ENCODE measurements at places on chromosomes 1 and 21.
A peak's percentile ranks its signal among the peaks of the same experiment; 100 is the strongest.

DNA sequence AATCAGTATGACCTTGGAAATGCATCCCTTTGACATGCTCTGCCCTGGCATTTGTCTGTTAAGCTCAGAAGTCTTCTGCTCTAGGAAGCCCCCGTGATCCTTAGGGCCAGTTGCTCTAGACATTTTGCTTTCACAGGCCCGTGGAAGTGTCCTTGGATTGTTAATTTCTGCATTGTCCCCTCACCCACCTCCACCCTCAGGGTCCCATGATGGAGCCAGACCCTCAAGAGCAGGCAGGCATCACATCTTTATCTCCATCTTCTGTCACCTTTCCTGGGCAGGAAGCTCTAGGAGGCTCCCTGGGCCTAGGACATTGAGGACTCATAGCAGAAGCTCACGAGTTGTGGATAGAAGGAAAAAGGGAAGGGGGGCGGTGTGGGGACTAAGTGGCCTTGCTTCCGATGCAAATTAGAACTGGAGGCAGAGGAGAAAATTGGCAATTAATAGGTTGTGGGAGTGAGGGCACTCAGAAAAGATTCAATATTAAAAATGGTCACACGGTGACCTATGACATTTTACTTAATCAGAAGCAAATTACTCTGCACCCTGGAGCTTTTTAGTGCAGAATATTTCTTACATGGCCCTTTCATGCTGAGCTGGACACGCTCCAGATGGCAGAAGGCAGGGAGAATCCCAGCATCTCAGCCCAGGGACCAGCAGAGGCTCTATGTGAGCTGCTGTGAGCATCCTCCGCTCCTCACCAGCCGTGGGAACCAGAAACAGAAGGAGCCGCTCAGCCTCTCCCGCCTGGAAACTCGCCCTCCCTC is 185.0 kb downstream of the MATN1 start:
- DNase-seq = no peak

DNA sequence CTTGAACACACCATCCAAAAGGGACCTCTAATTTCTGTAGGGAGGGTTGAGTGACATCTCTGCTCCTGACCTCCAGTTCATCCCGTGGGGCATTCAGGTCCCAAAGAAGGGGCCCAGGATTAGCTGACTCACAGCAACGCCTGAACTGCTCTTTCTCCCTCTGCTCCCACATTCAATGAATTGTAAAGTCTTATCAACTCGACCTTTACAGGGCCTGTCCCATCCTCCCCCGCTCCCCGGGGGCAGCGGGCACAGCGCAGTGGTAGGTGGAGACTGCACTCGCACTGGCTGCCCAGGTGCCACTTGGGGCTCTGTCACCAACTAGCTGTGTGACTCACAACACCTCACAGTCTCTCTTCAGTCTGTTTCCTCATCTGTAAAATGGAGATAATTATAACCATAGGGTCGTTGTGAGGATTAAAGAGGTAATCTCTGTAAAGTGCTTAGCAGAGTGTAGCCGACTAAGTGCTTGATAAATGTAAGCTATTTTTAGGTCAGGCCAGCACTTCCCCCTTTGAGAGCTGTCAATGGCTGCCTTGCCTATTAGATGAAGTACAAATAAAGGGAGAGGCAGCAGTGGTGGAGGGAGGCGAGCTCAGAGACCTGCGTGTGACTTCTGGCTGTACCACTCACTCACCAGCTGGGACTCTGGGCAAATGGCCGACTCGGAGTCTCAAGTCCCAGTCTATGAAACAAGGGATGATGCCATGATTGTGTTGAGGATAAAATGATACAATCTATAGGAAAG is 637 bp upstream of the MYBPHL start:
- DNase-seq = no peak

DNA sequence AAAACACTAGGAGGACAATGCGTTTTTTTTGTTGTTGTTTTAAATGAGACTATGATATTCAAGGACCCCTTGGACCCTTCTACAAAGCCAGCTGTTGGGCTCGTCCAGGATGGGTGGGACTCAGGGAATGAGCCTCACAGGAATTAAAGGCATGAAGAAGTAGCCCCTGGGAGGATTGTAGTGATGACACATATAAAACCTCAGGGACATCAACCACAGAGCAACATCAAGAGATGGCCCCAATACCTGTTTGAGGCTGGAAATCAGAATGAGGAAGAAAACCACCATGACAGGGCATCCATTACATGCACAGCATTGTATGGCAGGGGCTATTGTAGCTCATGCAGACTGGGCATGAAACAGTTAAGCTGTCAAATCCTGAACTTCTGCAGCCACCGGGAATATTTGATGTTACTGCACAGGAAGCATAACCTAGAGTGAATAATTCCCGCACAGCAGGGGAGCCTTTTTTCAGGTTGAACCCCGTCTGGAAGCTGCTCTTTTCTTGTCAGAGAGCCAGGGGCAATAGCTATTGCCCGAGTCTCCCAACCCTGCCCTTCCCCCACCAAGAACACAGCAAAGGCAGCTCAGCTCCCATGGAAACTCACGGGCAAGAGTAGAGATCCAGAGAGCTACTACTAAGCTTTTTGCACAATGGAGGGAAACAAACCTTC is 140.2 kb upstream of the FGGY start:
- DNase-seq = peak; percentile 44

- DNase-seq = peak; percentile 87
Measured at GRCh38 chr1:243287652-243288051, 31.8 kb downstream of the SDCCAG8 start.

- peak; percentile 61 for DNase-seq
Measured at GRCh38 chr1:109827466-109827865, 63.7 kb upstream of the EPS8L3 start.

GRCh38 chr21:36929622-36930021 is 36.8 kb downstream of the HLCS start:
- DNase-seq = peak; percentile 18
